Activated B cell treated with CpG ODN at 0.5 μM for 24 hours (primary cell): ENCODE measurements at places on chromosomes 3 and 15. TPM values are rescaled to one million over a fixed set of nuclear protein-coding genes. Genes with fewer than 3 reads are reported as not detected.

GRCh38 chr3:169146179-169146665, 517.3 kb downstream of the MECOM start:
- peaks cover 23% of the 10 kb centered on the region for H3K4me1 ChIP-seq
- no peaks in the 10 kb centered on the region for H3K36me3 ChIP-seq
- peak; percentile 21 for DNase-seq
- H3K27ac ChIP-seq: no peak overlapping the region
- H3K4me3 ChIP-seq: peak overlapping the region; percentile 66
- H3K27me3 ChIP-seq: peaks cover 56% of the 10 kb centered on the region

DNA sequence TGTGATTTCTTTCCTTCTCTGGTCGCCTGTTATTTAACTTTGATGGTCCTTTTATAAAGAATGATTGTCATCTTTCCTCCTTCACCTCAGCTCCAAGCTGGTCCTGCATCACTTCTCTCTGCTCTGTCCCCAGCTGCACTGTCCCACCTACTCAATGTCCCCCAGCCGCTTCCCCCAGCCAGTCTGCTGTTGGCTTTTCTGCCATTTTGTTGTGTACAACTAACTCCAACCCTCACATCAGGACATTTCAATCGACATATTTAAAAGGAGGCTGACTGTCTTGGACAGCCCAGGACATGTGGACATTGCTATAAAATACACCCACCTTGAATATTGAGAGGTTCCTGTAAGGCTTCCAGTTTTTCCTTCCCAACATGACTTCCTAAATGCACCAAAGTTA, 193.8 kb upstream of the RGMA start:
- H3K36me3 ChIP-seq: no peaks in the 10 kb centered on the region
- no peak overlapping the region for H3K4me3 ChIP-seq
- no peak for DNase-seq
- peaks cover 8% of the 10 kb centered on the region for H3K27me3 ChIP-seq
- H3K4me1 ChIP-seq: no peaks in the 10 kb centered on the region
- H3K27ac ChIP-seq: no peak overlapping the region

GRCh38 chr15:101045835-101046691, 126.9 kb downstream of the LRRK1 start:
- no peak overlapping the region for H3K4me3 ChIP-seq
- peaks cover 4% of the 10 kb centered on the region for H3K4me1 ChIP-seq
- no peaks in the 10 kb centered on the region for H3K27me3 ChIP-seq
- H3K36me3 ChIP-seq: peaks cover 78% of the 10 kb centered on the region
- H3K27ac ChIP-seq: no peak overlapping the region
- peak; percentile 1 for DNase-seq

- H3K27ac ChIP-seq: no peak overlapping the region
- peaks cover 4% of the 10 kb centered on the region for H3K36me3 ChIP-seq
- DNase-seq: no peak
- no peak overlapping the region for H3K4me3 ChIP-seq
- H3K4me1 ChIP-seq: peaks cover 27% of the 10 kb centered on the region
Measured at GRCh38 chr15:90379263-90379662, 8.8 kb upstream of the IQGAP1 start.

GRCh38 chr3:130850843-130851242, 43.0 kb upstream of the ATP2C1 start:
- no peak for DNase-seq
- H3K27ac ChIP-seq: no peak overlapping the region
- no peaks in the 10 kb centered on the region for H3K36me3 ChIP-seq
- peak overlapping the region; percentile 0 for H3K4me3 ChIP-seq

Gene NANOGP8
- total RNA-seq: 0.47 TPM in 1 of 2 replicates, not detected in the other

Gene NTRK3
- total RNA-seq: not detected in 2 replicates
